ENCODE measurements at places on chromosomes 12 and 14.

DNA sequence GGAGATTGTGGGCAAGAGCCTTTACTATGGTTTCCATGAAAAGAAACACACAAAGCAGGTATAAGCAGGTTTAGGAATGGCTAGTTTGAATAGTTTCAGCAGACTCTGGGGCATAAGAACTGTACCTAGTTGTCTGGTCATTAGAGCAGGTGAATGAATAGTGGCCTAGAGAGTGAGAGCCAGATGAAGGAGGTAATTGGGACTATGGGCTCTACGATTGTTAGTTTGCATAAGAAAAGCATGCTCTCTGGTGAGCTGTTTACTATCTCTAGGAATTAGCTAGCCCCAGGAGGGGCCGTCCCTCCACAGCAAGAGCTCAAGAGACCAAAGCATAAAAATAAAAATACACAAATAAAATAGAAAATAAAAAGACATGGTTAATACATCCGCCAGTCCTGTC, 397.5 kb upstream of the GARIN6 start:
- DNase-seq = no peak

DNA sequence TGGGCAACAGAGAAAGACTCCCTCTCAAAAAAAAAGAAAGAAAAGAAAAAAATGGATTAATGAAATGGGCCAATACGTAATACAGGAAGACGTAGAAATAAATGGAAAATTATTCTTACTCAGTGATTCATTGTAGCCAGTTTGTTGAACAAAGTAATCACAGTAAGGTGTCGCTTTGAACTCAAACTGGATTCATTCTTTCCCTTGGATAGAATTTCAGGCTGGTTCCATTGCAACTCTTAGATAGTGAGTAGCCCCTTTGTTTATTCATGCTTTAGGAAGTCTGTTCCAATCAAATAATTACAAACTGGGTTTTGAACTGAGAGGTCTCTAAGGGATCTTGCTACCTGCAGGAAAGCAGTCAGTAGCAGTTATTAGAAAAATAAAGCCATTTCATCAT, 42.3 kb upstream of the PAPOLA start:
- DNase-seq = no peak

- DNase-seq = no peak
These were observed 70.5 kb downstream of the TMEM260 start for GRCh38 chr14:56650048-56650447.

GRCh38 chr12:97616946-97617345, 154.3 kb downstream of the RMST start:
- no peak for DNase-seq

GRCh38 chr12:20196767-20197166, 171.6 kb upstream of the PDE3A start:
- no peak for DNase-seq

DNA sequence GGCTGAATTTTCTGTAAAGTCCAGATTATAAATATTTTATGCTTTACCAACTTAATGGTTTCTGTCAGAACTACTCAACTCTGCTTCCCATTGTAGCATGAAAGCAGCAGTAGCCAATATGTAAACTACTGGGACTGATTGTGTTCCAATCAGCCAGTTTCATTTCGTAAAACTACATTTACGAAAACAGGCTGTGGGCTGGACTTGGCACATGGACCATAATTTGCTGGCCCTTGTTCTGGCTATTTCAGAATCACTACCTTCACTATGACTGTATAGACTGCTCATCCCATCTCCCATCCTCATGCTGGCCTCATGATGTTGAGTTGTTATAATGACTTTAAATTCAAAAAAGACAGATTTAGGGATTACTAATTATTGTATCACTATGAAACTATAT, 38.7 kb downstream of the FAR2 start:
- DNase-seq = no peak

DNA sequence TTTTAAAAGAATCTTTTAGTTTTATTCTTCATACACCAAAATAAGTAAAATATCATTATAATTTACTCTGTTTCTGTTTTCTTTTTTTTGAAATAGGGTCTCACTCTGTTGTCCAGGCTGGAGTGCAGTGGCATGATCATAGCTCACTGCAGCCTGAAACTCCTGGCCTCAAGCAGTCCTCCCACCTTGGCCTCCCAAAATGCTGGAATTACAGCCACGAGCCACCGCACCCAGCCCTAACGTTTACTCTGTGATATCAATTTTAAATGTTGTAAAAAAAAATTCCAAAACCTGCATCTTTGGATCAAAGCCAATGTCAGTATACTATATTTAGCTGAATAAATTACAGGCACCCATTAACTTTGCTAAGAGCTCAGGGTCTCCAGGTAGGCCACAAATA, 437.1 kb upstream of the USP15 start:
- DNase-seq = no peak

DNA sequence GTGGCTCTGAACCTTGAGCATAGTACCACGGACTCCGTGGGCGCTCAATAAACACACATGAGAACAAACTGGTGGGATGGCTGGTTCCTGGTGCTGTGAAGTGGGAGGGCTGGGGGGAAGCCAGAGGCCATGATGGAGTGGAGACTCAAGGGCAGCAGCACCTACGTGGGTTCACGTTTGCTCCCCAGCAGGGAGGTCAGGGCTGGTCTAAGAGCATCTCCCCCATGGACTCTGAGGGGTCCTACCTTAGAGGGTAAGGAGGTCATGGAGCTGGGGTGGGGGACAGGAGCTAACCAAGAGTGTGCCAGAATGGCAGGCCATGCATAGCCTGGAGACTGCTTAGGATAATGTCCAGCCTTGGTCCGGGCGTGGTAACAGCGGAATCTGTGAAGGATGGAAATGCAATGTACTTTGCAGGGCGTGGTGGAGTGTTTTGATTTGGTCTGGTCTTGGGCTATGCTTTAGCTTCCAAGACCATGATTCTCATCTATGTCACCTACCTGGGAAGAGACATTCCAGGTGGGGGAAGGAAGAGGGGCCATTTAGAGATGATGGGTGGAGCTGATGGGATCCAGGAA, 103.0 kb downstream of the PRMT8 start:
- no peak for DNase-seq

DNA sequence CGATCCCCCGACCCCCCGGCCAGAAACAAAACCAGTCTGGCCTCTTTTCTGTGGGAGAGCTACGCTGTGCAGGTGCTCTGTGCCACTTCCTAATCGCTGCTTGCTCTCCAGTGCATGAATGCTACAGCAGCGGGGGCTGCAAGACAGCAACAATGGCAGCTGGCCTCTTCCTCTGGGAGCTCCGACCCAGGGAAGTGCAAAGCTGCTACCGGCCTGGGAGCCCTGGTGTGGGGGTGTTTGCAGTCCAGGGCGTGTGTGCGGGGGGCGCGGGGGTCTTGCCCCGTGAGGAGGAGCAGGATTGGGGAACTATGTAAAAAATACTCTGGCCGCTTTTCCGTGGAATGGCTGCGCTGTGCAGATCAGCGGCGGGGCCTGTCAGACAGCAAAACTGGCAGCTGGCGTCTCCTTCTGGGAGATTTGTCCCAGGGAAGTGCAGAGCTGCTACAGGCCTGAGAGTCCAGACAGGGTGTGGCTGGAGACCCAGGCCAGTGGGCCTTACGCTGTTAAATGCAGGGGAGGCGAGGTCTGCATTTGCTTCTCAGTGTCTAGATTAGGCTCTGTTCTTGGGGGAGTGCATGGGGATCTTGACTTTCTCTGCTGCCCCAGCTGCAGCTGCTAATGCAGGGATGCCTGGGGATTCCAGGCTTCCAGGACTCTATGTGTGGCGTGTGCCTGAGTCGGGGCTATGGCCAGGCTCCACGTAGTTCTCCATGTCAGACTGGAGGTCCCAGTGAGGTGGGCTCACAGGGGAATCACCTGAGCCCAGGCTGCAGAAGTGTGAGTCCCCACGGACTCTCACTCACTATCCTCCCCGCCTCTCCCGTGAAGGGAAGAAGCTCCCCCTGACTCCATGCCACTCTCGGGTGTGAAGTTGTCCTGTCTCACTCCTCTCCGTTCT, 344.5 kb downstream of the AEBP2 start:
- no peak for DNase-seq

GRCh38 chr12:72010356-72010755, 71.7 kb downstream of the TPH2 start:
- DNase-seq = no peak

GRCh38 chr12:87157791-87158190, 871.4 kb downstream of the C12orf50 start:
- peak; percentile 38 for DNase-seq

- no peak for DNase-seq
These were observed 60.0 kb upstream of the PNMA1 start for GRCh38 chr14:73774241-73774570.

GRCh38 chr14:64059454-64060198, 206.8 kb downstream of the SYNE2 start:
- DNase-seq = no peak

- DNase-seq = no peak
These were observed 23.1 kb downstream of the CATSPERB start for GRCh38 chr14:91708795-91709194.

GRCh38 chr12:47813511-47814196, 6.0 kb downstream of the HDAC7 start:
- DNase-seq = no peak

- DNase-seq = no peak
These were observed 144.4 kb downstream of the SEC23A start for GRCh38 chr14:38958589-38958988.

GRCh38 chr12:1934068-1934467, 15.6 kb upstream of the CACNA2D4 start:
- no peak for DNase-seq

DNA sequence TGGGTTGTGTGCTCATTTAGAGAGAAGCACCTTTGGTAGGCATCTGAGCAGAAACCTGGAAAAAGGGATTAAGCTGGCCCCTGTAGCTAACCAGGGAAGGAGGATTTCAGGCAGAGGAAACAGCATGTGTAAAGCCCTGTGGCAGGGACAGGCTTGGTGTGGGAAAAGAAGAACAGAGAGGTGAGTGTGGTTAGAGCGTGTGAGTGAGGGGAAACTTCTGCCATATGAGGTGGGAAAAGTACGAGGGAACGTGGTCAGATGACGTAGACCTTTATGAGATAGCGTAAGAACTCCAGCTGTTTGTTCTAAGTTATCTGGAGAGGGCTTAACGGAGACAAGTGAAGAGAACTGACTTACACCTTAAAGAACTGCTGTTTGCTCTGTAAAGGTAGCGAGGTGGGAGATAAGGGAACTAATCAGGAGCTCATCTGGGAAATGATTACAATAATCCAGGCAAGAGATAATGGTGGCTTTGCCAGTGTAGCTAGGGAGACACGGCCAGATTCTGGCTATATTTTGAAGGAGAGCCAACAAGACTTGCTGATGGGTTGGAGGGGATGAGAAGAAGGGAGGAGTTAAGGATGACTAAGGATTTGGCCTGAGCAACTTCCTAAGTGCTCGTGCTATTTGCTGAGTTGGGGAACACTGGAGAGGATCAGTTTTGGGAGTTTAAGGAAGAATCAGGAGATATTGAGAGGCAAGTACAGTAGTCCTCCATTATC, 234.0 kb downstream of the ETNK1 start:
- no peak for DNase-seq

- DNase-seq = no peak
These were observed 10.5 kb upstream of the NUAK1 start for GRCh38 chr12:106149096-106149784.

- DNase-seq = no peak
These were observed 106.8 kb downstream of the BBS10 start for GRCh38 chr12:76241371-76241770.

GRCh38 chr12:7139200-7139599, 9.0 kb downstream of the CLSTN3 start:
- DNase-seq = no peak

DNA sequence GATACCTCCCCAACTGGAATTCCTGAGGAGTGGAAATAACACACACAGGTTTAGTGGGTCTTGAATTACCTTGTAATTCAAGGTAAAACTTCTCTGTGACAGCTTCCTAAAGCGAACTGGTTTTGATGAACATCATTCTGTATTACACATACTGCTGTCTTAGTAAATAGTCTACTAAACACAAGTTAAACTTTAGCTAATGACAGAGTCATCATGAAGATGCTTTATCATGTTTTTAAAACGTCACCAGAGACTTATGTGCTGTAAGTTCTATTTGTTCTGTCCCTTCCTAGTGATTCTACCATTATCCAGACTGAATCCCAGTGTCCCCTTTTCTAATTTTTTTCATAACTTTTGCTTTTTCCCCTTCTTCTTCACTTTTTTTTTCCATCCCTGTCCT, 11.6 kb upstream of the GXYLT1 start:
- DNase-seq = no peak

GRCh38 chr12:111789779-111790178, 23.0 kb downstream of the ALDH2 start:
- no peak for DNase-seq

DNA sequence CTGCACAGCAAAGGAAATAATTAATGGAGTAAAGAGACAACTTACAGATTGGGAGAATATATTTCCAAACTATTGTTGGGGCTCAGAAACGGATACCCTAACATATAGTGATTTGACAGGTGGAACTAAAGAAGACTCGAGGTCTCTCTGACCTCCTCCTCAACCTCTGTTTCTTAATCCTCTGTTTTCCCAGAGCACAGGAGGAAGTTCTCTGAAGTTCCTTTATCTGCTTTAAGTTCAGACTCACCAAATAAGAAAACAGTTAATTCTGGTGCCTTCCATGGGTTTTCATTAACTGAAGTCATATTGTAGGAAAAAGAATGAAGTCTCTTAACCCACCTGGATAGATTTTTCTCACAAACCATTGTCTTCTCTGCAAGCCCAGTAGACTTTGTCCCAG, 29.2 kb downstream of the CLEC2D start:
- no peak for DNase-seq

GRCh38 chr14:95200404-95200803, 43.1 kb upstream of the DICER1 start:
- DNase-seq = no peak

- no peak for DNase-seq
These were observed 154.7 kb downstream of the STXBP6 start for GRCh38 chr14:24895243-24895583.

DNA sequence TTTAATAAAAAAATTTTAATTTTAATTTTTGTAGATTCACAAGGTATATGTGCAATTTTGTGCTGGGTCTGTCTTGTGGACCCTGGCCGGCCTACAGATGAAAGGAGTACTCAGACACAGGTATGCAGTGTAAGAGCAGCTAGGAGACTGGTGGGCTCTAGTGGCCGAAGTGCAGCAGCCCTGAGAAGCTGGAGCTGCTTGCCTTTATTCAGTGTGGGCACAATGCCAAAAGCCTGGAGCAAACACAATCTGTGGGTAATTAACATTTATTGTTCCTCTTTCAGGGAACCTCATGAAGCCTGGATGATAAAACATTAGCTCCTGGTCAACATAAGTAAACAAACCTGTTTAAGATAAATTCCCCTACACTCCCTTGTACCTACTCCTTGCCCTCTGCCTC, 135.7 kb upstream of the SEL1L start:
- DNase-seq = no peak

- DNase-seq = peak; percentile 36
These were observed 87.2 kb downstream of the DAAM1 start for GRCh38 chr14:59275668-59276067.

GRCh38 chr12:130813949-130814348, 25.1 kb downstream of the STX2 start:
- DNase-seq = no peak

DNA sequence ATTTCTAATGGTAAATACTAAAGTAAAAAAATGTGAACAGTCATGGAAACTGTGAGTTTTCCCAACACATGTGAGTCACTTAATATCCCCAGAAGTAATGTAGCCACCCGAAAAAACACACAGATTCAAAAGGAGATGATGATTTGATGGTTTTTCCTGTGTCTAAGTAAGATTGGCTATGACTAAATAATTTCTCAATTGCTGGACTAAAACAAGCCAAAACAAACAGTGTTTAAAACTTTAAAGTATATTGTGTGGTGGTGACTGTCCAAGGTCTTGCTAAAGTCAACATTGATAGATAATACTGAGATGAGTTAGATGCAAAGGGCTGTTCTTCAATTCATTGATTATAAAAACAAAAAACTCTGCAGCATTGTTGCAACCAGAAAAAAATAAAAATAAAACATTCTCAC, 89.6 kb upstream of the SOX5 start:
- DNase-seq = peak; percentile 76
